ENCODE measurements at places on chromosomes 12 and 14.

GRCh38 chr14:100762089-100762515 lies 35.4 kb downstream of the DLK1 start:
- peak; percentile 6 for DNase-seq

- no peak for DNase-seq
These were observed 35.5 kb downstream of the CPSF6 start for GRCh38 chr12:69274861-69275260.

DNA sequence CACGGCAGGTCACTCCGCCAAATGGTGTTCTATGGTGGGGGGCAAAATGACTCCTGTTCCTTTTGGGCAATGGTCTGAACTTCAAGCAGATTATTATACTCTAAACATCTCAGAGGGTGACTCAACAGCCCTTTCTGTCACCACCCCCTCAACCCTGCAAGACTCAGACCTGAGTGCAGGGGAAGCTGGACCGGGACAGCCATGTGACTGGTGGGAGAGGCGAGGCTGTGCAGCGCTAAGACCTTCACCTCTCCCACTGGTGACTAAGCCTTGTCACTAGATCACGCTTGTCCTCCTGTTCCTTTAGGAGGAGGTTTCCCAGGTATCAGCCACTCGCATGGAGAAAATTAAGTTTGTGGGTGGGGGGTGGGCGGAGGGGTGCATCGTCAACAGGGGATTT lies 67.1 kb upstream of the CCND2 start:
- DNase-seq = no peak

DNA sequence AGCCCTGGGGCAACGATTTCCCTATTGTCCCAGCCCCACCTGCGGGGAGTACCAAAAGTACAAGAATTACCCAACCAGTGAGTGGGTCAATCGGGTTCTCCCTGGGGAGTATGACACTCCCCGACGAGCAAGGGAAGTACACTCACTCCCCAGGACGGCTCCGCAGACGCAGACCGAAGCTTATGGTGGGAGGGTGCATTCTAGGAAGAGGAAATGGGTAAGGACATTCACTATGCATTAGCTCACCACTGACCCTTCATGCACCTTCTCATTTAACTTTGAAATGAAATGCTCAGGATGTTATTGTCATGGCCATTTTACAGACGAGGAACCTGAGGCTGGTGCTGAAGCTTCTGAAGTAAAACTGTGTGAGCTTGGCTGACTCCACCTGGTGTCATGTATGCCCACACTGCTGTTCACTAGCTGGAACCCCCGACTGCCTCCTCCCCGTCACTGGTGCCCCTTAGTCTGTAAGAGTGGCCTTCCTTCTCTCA lies 45.8 kb upstream of the TMED10 start:
- DNase-seq = peak; percentile 66

DNA sequence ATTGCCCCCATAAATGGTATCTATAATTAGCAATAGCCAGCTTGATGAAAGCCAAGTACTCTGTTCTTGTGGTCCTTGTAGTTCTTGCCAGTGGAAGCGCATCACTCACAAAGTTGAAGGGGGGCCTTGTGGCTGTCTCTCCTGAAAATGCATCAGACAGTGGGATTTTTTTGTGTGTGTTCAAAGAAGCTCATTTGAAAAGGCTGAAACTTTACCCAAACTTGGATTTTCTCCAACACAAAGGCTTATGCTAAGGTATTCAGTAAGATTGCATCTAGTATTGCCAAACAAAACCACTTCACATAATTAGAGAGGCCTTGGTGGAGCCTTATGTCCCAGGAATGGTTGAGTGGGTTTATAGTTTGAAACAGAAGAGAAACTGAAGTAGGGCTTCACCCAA lies 216.7 kb upstream of the TMTC1 start:
- DNase-seq = no peak

GRCh38 chr14:100237735-100238418 lies 1.1 kb upstream of the YY1 start:
- DNase-seq = peak; percentile 73

DNA sequence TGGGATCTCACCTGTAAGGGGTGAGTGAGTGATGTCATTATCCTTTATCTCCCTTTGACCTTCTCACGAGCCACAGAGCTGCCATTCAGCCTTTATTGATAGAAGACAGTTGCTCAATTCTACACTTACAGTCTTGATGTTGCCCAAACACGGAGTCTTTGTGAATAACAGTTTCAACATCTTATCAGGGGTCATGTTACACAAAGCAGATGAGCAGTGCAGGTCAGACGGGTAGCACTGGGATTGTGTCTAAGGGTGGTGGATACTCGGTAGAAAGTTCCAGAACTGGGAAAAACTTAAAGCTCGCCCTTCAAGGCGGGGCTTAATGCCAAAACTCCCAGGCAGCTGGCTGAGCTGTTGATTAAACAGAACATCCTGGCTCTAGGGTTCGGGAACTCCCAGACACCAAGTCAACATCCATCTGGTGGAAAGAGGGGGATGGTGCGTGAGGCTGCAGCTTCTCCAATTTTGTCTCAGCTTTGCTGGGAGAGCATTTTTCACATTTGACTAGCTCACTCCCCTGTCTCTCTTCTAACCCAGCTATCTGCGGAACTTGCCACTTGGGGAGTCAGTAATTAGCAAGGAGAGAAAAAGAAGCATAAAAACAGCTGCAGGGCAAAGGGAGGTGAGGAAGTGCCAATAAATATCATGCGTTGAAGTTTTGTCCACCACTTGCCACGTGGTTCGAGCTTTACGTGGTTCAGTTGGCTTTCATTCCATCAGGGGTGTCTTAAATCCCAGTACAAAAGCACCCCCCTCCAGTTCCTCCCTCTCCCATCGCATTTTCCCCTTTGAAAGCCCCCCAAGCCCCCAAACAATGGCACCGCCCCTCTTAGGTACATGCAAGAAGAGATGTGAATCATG lies 31.0 kb downstream of the FOXN4 start:
- DNase-seq = no peak

- peak; percentile 80 for DNase-seq
These were observed 4.9 kb downstream of the VAMP1 start for GRCh38 chr12:6465467-6466183.

GRCh38 chr14:84420221-84420620 lies 1109.7 kb upstream of the FLRT2 start:
- DNase-seq = no peak

DNA sequence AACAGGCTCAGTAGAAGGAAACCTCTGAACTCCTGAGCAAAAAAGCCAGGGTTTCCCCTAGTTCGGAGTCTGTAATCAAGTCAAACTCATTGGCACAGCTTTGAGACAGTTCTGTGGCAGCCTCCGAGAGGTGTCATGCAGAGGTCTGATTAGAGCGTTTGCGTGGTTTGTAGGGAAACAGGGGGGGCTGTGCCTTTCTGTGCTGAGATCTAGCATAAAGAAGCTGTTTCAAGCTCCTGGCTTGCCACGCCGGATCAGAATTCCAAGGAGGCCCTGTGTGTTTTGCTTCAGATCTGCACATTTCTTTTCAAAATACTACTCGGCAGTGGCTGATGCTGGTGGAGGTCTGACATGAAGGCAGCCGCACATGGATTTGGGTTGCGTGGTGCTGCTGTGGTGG lies 1.7 kb downstream of the CABP1 start:
- DNase-seq = no peak

DNA sequence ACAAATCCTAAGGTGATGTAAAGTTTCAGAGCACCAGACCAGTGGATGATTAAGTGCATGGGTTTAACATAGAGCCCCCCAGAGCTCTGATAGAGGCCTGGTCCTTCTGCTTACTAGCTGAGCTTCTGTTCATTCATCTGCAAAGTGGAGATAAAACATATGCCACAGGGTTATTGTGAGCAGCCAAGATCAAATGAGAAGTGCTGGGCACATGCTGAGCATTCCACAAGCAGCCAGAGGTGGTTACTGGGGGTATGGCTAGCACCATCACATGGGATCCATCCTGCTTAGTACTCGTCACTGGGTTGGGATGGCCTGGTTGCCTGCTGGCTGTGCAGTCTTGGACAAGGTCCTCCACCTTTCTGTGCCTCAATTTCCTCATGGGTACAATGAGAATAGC lies 18.0 kb upstream of the SMUG1 start:
- no peak for DNase-seq

DNA sequence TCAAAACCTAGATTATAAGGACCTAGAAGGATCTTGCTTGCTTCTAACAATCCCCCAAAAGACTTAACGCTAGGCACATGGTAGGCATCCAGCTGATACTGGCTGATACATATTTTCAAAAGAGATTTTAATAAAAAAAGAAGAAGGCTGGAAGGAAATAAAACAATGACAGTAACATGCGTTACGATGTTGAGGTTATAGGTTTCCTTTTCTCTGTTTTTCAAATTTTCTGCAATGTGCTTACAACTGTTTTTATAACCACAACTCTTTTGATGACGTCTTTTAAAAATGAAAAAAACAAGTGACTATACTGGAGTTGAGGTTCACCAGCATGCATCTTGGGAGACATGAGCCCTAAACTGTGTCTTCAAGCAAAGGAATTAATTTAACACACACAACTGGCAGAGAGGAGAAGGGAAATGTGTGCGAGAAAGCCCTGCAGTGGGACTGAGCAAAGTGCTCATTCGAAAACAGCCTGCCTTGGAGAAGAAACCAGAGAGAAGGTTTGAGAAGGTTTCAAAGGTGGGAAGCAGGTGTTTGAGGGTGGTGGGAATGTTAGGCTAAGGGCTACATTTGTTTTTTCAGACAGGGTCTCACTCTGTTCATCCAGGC lies 80.4 kb downstream of the DUSP16 start:
- DNase-seq = no peak

DNA sequence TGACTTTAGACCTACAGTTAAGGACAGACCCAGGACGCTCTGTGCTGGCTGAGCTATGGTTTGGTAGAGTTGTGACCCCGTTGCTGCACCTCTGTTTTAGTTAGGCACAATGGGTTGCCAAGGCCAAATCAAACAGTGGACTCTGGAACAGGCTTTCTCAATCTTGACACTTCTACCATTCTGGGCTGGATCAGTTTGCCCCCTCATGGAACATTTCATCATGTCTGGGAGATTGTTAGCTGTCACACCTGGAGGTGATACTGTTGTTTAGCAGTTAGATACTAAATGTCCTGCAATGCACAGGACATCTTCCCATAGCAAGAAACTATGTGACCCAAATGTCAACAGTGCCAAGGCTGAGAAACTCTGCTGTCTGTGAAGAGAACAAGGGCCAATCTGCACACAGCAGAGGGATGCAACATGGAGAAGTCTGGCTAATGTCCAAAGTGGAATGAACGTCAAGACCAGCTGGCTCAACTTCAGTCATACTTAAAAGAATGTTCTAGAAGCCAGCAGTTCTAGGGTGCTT lies 65.6 kb upstream of the DICER1 start:
- DNase-seq = no peak

DNA sequence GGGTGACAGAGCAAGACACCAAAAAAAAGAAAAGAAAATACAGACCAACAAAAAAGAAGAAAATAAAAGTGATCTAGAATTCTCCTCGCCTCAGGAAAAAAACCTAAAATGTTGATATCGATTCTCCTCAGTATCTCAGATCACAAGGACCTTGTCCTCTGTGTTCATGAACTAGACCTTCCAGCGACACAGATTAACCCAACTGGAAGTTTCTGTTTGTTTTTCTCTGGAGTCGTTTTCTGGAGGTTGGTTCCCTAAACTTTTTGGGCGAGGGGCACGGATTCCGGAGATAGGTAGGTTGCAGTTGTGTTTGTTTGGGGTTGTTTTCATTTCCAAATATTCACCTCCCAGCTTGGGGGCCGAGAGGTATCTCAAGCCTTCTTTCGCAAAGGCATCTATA lies 559 bp upstream of the RFC5 start:
- no peak for DNase-seq

GRCh38 chr12:85425926-85426325 lies 145.9 kb downstream of the ALX1 start:
- DNase-seq = no peak

GRCh38 chr12:114025935-114026334 lies 59.8 kb upstream of the RBM19 start:
- no peak for DNase-seq

GRCh38 chr14:60648934-60649874 lies at the start of gene SIX1:
SIX1 (minus strand) TSS chr14:60649477; CDS start chr14:60649189, 288 bp downstream.
- DNase-seq = no peak

- no peak for DNase-seq
These were observed 78.0 kb downstream of the METTL25 start for GRCh38 chr12:82436354-82436753.

DNA sequence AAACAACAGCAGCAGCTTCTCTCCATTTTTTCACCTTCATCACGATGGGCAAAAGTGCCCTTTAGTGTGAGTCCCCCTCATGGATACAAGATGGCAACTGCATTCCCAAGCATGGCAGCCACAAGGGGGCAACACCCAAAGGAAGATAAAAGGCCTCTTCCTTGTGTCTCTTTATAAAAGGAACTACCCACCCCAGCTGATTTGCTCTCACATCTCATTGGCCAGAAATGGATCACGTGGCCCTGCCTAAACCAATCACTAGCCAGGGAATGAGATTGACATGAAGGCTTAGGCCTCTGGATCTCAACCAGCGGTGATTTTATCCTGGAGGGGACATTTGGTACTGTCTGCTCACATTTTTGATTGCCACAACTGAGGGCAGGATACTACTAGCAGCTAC lies 21.9 kb upstream of the IFT81 start:
- peak; percentile 99 for DNase-seq

- no peak for DNase-seq
These were observed 103.7 kb upstream of the EEA1 start for GRCh38 chr12:93032758-93033157.

DNA sequence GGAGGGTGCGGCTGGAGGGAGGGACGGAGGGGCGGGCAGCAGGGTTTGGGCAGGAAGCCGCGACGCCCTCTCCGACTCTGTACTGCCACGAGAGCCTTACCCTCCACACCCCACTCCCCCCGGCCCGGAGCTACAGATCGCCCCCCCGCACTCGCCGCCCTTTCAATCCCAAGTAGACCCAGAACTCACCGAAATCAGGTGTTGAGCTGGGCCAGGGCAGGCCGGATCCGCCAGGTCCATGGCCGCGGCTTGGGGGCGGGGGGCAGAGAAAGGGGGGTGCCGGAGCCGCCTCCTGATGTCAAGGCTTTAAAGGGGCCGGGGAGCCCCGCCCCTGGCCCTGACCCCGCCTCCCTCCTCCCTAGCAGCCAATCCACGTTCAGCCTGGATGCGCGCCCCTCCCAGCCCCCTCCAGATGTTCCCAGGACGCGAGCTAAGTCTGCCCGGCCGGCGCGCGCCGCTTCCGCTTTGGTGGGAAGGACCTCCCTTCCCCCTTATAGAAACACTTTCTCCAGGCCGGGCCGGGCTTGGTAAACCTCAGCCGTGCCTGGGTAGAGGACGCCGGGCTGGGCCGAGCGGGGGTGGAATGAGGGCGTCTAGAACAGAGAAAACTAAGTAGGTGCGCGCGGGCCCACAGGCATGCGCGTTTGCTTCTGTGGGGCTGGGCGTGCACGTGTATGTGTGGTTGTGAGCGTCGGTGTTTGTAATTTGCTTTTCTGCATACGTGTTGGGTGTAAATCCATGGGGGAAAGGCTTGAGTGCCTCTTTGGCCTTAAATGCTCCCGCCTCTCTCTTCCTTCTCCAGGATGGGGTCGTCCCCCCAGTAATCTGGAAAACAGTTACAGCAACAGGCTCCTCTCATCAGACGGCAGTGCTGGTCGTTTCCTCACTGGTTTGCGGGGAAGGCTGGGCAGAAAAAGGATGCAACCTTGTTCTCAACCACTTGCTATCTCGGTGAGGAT lies at the start of gene NCKAP5L:
NCKAP5L (minus strand) TSS at position 281 of the 959 bp plus-strand sequence. CDS start 24,369 bp downstream, outside the sequence.
- peak; percentile 96 for DNase-seq

Data from NAMALWA (cell line).